ENCODE measurements at places on chromosomes 5 and 9.

GRCh38 chr5:36891266-36891665, 14.7 kb downstream of the NIPBL start:
- no peak for DNase-seq

DNA sequence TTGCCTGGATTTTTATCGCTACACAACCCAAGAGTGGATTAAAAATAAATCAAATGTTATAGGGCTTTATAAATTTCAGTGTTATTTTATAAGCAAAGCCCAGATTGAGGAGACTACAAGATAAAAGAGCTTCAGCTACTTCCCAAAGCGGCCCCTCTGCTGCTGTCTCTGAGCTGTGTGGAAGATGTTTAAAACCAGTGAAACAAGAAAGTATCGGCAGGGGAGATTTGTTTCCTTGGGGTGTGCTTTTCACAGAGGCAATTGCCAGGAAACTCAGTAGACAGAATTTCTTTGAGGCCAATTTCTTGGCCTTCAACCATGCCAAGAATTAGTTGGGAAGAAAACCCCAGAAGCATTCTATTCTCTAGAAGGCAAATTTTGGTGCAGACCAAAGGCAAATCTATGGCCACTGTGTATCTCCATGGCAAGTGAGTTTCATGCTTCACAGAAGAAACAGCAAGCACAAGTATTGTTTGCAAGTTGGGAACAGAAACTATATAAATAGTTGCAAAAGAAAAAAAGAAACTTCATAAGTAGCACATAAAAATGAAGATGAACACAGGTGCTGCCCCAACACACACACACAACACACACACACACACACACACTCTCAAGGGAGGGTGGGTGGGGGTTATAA, 197.2 kb downstream of the PARP8 start:
- DNase-seq = no peak

DNA sequence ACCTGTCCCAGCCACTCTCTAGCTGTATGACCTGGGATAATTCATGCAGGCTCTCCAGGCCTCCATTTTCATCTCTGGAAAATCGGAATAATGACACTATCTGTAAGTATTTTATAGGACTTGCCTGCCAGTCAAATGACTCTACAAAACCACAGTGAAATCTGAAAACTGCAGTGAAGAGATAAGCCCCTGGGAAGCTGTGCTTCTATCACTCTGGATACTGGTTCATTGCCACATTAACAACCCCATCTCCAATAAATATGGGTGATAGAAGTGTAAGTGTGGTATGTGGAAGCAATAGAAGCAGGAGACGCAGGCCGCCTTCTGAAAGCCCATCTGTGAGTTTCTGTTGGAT, 31.8 kb downstream of the WHRN start:
- no peak for DNase-seq

GRCh38 chr5:149118463-149118862, 22.8 kb upstream of the ABLIM3 start:
- no peak for DNase-seq

DNA sequence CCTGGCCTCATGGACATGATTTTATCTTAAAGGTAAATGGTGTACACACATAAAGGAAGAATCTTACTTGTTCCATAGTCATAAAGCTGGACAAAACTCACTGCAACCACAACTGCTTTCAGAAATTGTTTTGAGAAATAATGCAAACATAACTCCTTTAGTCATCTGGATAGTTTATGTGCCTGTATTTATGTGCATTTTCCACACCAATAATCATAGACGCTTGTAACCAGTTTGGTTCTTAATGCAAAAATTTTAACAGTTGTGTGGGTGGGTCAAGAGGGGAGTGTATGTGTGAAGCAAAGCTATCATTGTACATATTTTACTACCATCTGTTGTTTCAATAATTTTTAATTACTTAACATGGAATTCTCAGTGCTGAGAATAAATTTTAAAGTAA, 80.1 kb downstream of the EFNA5 start:
- DNase-seq = no peak

DNA sequence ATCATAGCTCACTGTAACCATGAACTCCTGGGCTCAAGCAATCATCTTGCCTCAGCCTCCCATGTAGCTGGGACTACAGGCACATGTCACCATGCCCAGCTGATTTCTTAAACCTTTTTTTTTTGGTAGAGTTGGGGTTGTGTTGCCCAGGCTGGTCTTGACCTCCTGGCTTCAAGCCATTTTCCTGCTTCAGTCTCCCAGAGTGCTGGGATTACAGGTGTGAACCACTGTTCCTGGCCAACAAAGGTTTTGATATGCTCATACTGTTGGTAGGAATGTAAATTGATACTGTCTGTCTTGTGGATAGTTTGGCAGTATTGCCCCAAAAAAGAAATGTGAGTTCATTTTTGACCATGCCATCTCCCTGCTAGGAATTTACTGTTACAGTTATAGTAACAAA, 77.4 kb upstream of the TMEM171 start:
- no peak for DNase-seq

GRCh38 chr5:42840269-42840668, 28.6 kb upstream of the SELENOP start:
- DNase-seq = no peak

DNA sequence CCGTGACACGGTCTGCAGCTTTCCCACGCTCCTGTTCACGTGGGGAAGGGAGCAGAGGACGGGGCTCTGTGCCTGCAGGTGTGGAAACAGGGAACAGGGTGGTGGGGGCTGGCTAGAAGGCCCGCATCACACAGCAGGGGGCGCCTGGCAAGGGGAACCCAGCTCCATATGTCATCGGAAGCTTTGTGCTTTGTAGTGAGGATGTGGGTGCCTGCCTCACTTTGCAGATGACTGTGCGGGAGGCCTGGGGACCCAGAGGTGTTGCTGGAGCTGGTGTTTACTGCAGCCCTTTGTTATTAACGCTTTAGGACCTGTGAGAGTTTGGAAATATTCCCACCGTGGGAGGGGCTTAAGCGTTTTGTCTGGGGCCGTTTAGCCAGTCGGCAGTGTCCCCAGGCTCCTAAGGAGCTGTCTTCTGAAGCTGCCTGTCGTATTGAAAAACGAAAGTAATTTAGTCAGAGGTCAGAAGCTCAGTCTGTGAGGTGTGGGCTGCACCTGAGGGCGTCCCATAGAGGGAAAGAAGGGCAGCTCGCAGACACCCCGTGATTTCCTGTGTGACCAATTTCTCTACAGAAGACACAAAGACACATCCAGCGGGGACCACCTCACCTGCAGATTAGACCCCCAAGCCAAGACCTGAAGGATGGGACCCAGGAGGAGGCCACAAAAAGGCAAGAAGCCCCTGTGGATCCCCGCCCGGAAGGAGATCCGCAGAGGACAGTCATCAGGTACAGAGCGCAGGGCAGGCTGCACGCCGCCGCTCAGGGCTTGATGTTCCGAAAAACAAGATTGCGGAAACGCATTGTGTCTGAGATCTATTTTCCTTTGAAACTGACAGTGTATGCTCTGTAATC, 9.1 kb downstream of the MAN1B1 start:
- DNase-seq = no peak

DNA sequence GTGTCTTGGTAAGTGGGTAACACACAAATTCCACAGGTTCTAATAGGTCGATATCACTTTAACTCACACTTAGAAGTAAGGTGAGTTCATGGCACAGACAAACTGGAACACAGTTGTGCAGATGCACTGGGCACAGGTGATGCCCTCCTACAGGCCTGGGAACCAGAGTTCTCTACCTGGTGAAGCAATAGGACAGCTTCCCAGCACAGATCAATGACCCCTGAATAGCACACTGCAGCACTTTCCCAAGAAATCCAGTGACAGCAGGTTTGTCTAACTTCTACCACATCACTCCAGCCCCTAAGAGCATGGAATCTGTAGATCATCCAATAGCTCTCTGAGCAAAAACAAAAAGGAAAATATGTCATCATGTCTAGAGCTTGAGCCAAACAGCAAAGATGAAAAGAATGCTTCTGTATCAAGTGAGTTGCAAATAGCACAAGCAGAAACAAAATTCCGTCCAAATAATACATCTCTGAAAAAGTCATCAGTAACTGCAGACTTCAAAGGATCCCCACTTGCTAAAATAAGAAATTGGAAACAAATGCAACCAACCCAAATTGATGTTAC, 33.5 kb downstream of the MOCS2 start:
- DNase-seq = no peak

- DNase-seq = no peak
Measured at GRCh38 chr5:3594510-3595005, 1.1 kb upstream of the IRX1 start.

GRCh38 chr5:84265739-84266550, 118.7 kb downstream of the EDIL3 start:
- no peak for DNase-seq

GRCh38 chr9:100202806-100203205, 103.8 kb downstream of the INVS start:
- no peak for DNase-seq

DNA sequence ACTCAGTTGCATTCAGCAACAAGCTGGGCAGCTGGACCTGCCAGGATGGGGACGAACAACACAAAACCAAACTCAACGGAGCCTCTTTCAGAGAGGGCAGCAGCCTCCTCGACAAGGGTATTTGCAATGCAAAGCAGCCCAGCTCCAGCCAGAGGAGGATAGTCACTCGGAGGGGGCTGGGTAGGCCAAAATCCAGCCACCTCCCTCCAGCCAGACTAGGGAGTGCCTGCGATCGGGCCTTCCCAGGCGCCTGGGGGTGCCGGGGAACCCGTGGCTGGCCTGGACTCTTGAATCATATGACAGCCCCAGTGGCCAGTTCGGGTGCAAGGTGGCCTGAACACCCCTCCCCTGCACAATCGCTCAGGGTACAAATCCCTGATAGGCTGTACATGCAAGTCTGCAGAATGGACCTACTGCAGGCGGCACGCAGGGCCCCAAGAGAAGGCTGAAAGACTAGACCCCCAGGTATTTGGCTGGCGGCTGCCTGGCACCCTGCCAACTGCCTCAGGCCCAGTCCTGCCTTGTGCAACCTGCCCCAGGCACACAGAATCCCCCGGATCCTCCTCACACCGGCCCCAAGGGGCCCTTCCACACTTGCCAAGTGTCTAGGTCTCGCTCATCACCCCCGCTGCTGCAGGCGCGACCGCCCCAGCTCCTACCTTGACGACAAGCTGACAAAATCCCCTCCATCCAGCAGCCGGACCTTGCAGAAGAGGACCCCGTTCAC, 1.3 kb downstream of the EEIG1 start:
- no peak for DNase-seq

GRCh38 chr9:110357505-110357904, 19.8 kb upstream of the TXNDC8 start:
- no peak for DNase-seq

GRCh38 chr5:1470762-1471211, 25.5 kb upstream of the SLC6A3 start:
- DNase-seq = no peak

GRCh38 chr9:76761448-76761847, 2.8 kb upstream of the PCA3 start:
- no peak for DNase-seq

DNA sequence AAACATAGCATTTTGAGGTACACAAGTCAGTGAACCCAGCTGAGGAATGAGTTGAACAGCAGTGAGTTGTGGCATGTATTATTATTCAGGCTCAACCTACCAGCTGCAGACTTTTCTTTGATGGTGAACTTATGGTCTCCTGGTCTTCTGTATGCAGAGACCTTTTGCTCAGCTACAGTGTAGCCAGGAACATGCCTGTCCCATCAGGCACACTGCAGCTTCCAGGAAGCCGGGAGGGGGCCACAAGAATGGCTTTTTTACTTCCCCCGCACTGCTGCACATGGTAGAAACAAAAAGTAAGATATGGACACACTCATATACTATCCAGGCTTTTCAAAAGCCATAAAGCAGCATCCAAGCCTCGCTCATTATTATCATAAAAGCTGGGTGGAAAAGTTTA, 65.3 kb upstream of the PLPP1 start:
- no peak for DNase-seq

- no peak for DNase-seq
Measured at GRCh38 chr9:88694625-88695024, 159.6 kb downstream of the NXNL2 start.

DNA sequence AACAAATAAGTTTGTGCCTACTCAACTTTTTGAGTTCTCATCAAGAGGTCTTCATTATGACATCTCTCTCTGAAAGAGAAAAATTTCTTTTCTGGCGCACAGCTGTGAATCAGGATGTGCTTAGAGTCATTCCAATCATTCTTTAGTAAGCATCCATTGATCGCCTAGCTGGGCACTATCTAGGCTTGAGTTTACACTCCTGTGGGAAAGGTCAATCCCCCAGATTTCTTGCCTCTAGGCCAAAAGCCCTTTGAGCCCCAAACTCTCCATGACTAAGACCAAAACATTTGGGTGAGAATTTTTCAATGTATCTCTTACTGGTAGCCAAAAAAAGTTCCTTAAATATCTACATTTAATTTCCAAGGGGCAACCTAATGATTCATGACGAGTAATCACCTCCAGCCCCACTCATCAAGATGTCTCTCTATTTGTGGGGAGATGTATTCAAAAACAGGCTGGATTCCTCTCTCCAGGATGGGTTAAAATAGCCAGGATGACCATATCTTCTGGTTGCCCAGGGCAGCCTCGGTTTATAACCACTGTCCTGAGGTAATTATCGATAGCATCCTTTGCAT, 101.7 kb downstream of the GNA14 start:
- DNase-seq = no peak

DNA sequence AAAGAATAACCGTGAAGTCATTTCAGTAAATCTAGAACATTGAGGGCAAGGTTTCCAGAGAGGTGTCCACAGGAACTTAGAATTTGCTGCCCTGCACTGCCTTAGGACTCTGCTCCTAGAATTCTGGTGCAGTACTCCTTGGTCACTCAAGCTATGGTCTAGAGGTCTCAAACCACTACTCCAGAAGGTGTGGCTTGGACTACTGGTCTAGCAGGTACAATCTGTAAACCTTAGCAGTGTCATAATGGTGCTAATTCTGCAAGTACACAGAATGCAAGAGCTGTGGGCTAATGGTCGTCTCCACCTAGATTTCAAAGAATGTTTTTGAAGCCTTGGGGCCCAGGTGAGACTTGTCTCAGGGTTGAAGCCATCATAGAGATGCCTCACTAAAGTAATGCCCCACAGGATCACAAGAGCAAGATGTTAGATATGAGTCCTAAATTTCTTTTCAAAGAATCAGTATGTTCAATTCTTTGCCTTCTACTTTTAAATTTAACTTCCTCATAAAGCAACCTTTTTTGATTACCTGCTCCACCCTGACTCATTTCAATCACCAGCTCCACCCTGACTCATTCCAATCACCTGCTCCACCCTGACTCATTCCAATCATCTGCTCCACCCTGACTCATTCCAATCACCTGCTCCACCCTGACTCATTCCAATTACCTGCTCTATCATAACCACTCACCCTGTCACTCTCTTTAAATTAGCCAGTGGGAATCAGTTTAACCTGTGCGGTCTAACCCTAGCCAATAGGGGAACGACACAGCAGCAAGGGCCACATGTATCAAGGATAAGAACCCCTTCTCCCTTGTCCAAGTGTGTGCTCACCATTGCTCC, 1111.8 kb upstream of the ACO1 start:
- no peak for DNase-seq

- no peak for DNase-seq
Measured at GRCh38 chr9:37496020-37496419, 10.3 kb downstream of the POLR1E start.

DNA sequence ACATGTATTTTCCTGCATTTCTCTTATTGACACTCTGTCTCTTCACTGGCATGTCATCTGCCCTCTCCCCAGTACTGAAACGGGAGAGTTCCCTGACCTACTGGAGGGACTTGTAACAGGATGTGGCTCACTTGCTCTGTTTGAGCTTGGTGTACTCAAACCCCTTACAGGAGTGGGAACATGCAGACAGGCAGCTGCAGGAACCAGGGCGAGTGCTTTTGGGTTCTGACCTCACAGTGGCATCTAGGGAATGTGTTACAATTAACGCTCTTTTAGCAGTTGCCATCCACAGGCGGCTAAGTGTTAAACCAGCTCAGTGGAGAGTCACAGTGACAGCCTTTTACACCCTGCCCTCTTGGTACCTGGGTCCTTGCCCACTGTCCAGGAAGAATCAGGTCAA, 300.3 kb upstream of the GRAMD2B start:
- DNase-seq = no peak
